ENCODE measurements at places on chromosomes 4 and X.

DNA sequence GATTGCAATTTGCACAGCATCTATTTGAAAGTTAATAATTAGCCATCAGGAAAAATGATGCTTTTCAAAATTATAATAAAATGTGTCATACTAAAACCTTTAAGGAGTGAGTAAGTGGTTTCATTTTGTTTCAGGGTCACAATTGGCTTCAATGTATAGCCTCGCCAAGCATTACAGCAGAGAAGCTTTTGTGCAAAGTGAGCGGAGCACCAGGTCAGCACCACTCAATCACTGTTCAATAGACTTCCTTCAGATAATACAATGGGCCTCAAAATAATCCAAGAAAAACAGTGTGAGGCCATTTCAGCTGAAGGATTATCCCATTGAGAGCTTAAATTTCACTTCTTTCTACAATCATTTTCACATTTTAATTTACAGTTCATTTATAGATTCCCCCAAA is 409.2 kb upstream of the SLIT2 start:
- DNase-seq, result no peak

DNA sequence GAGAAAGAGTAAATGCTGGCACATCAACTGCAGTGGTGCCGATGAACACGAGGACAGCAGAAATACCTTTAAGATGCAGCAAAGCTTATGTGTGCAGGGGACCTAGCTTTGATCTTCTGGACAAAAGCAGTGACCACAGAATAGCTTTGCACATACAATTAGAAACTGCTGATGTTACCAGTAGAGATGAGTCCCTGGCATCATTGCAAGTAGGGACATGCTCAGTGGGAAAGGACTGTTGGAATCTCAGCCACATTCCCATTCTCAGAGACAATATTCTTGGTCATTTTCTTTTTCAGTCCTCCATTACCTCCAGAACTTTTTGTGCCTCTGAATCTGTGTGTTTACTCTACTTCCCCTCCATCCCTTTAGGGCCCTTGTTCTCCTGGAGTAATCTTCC is 16.9 kb upstream of the PDLIM3 start:
- DNase-seq, result no peak

DNA sequence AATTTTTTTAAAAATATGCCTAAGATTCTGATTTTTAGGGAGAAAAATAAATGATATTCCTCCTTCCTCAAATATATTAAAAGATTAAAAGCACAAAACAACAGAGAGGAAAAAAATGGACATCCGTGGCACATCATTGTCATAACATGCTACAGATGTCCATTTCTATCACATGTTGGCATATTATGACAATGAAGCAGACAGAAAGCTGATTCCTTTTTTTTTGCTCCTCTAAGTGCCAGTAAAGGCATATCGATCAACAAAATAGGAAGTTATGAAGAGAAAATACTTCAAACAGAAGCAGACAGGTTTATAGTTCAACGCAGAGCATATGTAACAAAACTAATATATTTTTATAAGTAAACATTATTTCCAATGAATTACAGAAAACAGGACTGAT is 11.2 kb downstream of the KLHL8 start:
- DNase-seq, result no peak

GRCh38 chr4:190015538-190016368 is 11.3 kb downstream of the FRG2 start:
- no peak for DNase-seq

DNA sequence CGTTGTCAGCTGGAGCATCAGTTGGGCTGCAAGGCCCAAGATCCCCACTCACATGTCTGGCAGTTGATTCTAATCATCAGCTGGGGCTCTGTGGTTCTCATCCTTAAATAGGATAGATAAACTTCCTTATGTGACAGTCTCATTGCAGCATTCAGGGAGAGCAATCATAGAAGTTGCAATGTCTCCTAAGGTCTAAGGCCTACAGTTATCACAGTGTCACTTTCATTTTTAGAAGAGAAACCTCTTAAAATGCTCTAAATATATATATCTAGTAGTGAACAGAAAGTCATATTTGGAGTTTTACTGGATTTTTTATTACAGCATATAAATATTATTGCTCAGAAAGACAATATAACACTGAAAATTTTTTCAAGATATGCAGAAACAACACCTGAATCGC is 226.0 kb upstream of the PPP1R2C start:
- DNase-seq, result no peak

GRCh38 chr4:36392024-36392423 is 110.6 kb downstream of the DTHD1 start:
- DNase-seq, result no peak

DNA sequence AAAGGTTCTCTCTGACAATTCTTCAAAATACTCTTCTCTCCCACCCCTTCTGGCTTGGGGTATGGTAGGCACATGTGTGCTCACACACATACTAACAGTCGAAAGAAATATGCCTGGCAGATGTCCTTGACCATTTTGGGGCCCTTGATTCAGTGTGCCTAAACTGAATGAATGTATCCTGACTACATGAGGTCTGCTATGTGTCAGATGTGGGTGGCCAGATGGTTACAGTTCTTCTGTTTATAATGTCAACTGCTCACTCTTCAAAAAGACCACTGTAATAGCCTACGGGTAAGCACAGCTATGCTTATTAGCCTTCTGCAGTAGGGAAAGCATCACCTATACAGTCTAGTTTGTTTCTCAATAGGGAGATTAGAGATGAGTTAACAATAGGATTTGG is 63.7 kb upstream of the VEGFC start:
- no peak for DNase-seq

DNA sequence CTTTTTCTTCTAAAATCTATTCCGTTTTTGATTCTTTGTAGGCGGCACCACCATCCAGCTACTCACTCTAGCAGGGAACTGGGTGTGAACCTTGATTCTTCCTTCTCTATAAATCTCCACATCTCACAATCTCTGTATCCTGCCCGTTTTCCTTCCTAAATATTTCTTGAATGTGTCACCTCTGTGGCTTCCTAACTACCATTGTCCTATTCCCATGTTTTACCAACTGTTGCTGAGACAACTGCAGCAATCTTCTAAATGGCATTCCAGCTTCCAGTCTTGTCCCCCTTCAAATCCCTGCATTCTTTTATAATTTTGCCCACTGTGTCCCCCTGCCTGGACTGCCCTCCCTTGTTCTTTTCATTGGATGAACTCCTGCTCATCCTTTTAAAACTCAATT is 641.3 kb downstream of the RPA4 start:
- DNase-seq, result no peak

GRCh38 chr4:24888475-24889344 is 24.1 kb downstream of the CCDC149 start:
- DNase-seq, result peak; percentile 7

GRCh38 chr4:101032541-101032940 is 314.8 kb downstream of the PPP3CA start:
- DNase-seq, result no peak

GRCh38 chr4:162170509-162170908 is 6.7 kb upstream of the FSTL5 start:
- DNase-seq, result no peak

GRCh38 chrX:41176263-41176662 is 91.0 kb downstream of the USP9X start:
- DNase-seq, result no peak

DNA sequence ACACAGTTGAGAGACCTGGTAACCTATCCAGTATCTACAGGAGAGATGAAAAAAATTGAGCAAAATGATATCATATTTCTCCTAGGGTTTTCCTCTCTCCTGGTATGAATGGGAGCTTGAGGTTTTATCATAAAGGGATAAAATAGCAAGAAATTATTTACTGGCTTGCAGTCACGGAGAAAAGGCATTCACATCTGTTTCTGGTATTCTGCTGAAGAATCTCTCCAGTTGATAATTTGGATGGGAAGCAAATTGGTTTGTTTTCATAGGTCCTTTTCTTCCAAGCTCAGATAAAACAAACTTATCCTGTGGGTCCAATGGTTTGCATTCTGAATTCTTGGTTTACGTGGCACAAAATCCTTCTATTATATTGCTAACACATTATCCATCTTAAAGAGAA is 83.1 kb upstream of the GYPA start:
- DNase-seq, result no peak

GRCh38 chrX:118551426-118551825 is 55.8 kb downstream of the DOCK11 start:
- DNase-seq, result no peak

GRCh38 chr4:179372242-179372641 is 1930.0 kb upstream of the AGA start:
- no peak for DNase-seq

GRCh38 chr4:16264798-16265197 is 38.5 kb upstream of the TAPT1 start:
- DNase-seq, result no peak
